GM04503 (cell line): ENCODE measurements at places on chromosomes 1 and 21.
A peak's percentile ranks its signal among the peaks of the same experiment; 100 is the strongest.

DNA sequence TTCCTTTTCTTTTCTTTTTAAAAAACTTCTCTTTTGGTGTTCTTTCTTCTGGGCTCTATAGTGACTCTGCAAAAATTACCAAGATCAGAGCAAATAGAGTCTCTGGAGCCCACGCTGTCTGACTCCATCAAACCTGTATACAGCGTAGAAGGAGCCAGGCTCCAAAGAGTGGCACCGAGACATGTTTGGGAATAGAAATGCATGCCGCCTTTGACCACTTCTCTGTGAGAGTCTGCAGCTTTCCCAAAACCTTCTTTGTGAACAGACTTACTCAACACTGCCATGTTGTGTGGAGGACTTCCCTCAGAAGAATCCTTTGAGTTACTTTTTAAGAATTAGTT is 55.3 kb downstream of the GORAB start:
- no peak for DNase-seq

GRCh38 chr1:60809204-60809980 is 273.0 kb upstream of the NFIA start:
- no peak for DNase-seq

GRCh38 chr21:29205988-29206387 is 75.5 kb downstream of the MAP3K7CL start:
- DNase-seq: no peak

- no peak for DNase-seq
Observed at GRCh38 chr1:151158326-151158725, 1.9 kb downstream of the TNFAIP8L2 start.

DNA sequence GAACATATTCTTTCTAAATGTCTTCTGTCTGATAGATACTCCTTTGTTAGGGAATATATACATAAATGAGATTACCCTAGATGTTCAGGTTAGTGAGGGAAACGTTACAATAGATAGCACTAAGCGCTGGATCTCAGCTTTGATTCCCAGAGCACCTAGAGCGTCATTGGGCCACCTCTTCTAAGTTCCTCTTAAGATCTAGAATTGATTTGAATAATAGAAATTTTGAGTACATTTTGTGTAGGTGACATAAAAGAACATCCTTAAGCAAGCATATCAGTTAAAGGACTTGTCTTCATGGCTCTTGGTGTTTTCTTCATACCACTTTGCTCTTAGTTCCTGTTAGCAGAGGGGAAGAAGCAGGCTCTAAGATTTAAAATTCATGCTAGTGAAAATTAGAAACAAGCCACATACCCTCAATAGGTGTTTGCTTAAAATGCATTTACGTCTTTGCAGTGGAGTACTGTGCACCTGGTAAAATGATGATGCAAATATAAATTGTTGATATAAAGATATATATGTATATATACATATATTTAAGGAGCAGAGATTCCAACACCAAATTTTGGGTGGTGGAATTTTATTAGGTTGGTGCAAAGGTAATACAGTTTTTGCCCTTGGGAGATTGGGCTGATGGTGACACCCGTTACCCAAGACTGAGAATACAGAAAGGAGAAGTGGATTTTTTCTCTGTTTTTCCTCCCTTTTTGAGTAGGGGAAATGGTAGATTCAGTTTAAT is 47.1 kb downstream of the DYRK1A start:
- DNase-seq: no peak

DNA sequence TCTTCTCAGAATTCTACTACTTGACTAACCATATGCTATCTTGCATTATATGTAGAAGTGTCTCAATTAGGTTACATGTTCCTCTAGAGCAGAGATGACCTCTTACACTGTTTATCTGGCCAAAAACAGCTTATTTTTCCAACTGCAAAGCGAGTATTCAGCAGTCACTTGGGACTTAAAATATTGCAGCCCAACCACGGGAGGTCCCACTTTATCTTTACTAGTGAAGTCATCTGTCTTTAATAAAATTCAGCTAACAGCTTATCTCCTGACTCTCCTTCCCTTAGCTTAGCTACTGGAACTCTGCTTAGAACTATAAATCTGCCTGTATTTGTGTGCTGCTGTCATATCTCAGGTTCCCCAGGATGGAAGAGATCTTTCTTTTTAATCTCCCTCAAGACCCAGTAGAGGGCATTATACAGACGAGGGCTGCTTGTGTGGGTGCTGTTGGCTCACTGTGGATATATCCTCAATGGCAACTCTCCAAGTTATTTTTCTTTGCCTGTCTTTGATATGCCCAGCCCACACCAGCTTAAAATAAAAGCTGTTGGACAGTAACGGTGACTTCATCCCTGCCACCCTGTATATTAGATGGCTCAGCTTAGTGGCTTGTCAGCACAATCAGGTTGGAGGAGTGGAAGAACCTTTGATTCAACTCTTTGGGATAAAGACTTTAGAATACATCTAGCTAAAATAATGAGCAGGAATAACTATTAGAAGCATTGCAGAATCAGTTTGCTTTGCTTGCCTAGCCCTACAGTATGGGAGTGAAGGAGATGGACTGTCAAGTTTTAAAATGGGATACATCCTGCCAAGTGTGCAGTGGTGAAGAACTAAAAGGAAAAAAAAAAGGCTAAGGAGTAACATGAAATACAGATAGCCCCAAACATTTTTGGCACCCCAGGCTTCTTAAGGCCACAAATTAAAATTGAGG is 9.6 kb downstream of the ENSA start:
- DNase-seq: peak; percentile 43

DNA sequence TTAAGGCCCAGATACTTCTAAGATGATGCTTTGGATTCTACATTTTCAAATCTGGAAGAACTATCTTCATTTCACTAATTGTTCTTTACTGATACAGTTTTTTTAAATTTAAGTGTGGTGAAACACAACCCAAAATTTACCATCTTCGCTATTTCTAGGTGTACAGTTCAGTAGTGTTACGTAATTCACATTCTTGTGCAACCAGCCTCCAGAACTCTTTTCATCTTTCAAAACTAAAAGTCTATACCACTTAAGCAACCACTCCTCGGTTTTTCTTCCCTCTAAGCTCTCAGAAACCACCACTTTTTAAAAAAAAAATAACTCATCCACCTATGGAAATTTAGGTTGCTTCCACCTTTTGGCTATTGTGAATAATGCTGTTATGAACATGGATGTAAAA is 220.7 kb downstream of the PDE4B start:
- DNase-seq: no peak

GRCh38 chr1:236035681-236036101 is 29.2 kb downstream of the NID1 start:
- DNase-seq: no peak

- no peak for DNase-seq
Observed at GRCh38 chr1:23868557-23869016, 497 bp upstream of the FUCA1 start.

GRCh38 chr1:107525145-107525544 is 384.3 kb downstream of the NTNG1 start:
- DNase-seq: no peak

DNA sequence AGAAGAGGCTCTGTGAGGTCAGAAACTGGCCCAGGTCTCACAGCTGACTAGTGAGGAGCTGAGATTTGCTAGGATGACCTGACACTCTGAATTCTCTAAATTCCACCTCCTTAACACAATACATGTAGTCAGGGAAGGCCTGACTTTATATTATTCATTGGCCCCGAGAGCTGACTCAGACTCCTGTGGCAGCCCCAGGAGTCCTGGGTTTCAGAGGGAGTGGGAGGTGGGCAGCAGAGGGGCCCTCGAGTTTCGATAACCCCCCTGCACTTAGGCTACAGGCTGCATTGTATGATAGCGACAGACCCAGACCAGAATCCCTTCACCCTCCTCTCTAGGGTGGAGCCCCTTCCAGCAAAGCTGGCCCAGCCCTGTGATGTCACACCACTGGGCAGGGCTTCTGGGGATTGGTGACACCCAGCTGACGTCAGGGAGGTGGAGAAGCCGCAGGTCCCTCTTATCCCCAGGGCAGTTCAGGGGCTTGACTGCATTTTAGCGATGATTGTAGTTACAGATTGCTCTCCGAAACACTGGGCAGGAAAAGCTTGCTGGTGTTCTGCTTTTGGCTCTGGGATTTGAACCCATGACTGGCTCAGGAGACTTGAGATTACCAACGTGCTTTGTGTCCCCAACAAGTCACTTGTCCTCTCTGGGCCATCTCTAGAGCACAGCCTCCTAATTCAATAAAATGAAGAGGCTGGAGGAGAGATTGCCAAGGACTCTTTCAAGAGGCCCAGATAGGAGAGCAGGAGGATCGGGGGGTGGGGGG is 17.0 kb upstream of the GPR37L1 start:
- no peak for DNase-seq

DNA sequence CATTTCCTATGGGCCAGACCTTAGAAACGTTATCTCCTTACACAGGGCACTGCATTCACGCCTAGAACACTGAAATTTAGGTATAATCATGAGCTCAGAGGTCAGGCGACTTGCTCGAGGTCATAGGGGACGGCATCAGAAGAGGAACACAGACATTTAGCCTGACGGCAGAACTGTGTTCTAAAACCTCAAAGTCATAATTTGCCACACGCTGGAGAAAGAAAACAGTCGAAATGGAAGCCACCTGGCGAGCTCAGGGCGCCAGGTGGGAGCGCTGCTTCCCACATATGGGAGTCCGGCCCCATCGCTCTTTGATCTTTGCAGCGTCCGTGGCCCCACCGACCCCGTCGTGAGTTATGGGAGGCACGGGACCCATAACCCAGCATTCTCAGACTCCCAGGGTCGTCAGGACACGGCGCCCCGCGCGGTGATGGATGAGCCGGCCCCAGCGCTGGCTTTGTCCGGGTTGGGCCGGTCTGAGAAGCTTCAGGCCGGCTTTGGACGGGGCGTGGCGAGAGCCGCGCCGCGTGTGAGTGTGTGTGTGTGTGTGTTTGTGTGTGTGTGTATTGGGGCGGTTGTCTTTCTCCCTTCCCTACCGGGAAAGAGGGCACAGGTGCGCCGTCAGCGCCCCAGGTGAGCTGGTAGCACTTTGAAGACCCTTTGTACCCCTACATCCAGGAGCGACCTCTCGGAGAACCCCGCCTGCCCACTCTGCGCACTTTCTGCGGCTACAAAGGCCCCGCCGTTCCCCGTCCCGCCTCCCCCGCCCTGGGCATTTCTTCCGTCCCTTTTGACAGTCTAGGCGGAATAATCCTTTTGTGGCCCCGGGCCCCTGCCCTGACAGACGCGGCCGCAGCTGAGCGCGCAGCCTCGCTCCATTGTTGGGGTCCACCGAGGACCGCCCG is 861 bp upstream of the DRAXIN start:
- no peak for DNase-seq

DNA sequence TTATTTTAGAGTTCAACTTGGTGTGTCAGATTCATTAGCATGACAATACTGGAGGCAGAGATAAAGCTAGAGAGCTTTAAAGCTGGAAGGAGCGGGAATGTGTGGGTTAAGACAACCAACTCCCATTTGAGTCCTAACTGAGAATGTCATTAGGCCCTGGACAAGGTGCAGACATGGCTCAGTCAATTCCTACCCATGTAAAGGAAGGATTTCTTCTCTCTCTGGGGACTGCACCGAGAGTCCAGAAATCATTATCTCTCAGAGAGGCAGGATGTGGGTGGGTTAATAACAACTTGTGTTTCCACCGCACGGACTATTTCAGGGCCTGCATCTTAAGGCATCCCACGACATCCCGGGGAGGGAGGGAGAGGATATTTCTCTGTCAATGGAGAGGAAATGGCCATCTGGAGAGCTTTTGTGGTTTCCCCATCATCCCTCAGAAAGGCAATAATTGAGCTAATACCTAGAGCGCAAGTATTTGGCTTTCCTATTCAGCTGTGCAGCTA is 46.7 kb upstream of the SARS1 start:
- no peak for DNase-seq

DNA sequence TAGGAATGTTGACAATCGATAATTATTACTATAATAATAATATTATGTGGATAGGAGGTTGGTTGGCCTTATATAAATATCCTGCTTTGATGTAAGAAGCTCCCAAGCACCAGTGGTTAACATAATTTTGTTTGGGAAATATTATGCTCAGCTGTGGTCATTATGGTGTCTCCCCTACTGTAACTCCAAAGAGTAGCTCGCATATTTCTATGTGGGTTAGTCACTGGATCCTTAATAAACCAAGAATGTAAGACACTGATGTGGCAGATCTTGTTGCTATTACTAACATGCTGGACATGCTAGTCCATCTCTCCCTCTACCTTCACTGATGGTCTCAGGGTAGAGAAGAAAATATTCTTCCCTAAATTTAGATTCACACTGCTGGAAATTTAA is 79.2 kb upstream of the RALGPS2 start:
- DNase-seq: peak; percentile 83

DNA sequence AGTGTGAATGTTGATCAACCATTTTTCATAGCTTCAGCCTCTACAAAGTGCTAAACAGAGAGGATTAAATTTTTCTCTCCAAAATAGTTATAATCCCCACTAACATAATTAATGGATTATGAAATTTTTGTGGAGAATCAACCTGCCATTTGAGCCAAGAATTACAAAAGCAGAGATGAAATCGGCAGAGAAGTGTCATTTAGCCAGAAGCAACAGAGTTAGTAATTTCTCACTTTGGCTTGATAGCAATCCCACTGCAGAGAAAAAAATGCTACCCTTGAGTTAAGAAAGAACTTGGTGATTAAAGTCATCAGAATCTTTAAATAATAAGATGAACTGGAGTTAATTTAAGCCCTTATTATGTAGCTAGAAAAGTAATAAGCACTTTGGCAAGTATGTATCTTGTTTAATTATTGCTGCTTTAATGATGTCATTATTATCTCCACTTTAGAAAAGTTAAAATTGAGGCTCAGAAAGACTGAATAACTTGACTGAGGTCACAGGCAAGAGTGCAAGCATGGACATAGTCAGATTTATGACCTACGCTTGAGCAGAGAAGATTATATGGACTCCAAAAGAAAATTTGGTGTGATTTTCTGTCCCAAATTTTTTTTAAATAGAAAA is 37.3 kb downstream of the RGS4 start:
- DNase-seq: no peak

GRCh38 chr1:80468356-80468755 is 1332.4 kb upstream of the ADGRL2 start:
- no peak for DNase-seq

- no peak for DNase-seq
Observed at GRCh38 chr21:44774972-44775371, 26.6 kb downstream of the UBE2G2 start.

DNA sequence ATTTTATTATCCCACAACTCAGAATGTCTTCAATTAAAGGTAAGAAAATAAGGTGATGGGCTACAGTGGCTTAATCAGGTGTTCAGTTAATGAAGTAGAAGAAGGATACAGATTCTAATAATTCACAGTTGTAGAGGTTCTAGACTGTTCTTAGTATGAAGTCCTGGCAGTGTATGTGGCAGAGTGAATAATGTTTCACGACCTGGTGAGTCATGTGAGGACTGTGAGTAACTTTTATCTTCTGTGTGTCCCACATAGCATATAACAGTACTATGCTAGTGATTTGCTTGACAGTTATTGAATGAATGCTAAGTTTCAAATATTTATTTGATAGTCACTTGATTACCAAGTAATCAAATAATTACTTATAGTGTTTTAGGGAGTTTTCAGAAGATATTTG is 20.0 kb downstream of the SLC16A4 start:
- no peak for DNase-seq

GRCh38 chr1:210475321-210475720 is 146.6 kb downstream of the HHAT start:
- DNase-seq: no peak
